ENCODE measurements at places on chromosomes 5 and 9.

DNA sequence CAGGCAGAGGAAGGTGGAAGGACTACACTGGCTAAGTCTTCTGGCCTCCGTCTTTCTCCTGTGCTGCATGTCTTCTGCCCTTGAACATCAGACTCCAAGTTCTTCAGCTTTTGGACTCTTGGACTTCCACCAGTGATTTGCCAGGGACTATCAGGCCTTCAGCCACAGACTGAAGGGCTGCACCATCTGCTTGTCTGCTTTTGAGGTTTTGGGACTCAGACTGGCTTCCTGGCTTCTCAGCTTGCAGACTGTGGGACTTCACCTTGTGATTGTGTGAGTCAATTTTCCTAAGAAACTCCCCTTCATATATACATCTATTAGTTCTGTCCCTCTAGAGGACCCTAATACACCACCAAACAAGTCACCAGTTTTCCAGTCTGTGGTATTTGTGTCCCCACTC is 9.7 kb upstream of the ANKDD1B start:
- no peak for DNase-seq

DNA sequence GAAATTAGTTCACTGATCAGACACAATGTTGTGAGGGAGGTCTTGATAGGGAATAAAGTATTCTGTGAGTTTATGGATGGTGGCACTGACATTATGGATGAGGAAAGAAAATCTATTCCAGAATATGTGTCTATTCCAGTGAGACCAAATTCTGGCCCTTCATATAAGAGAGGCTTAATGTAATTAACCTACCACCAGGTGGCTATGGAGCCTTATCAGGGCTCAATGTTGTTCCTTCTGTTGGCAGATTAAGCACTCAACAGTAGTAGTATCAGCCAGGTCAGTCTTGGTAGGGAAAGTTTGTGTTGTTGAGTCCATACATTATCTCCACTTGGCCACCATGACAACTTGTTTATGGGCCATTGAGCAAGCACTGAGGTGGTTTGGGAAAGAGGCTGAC is 41.7 kb upstream of the BARX1 start:
- DNase-seq = no peak

GRCh38 chr5:53946405-53947100 is 363.8 kb downstream of the ARL15 start:
- DNase-seq = no peak

DNA sequence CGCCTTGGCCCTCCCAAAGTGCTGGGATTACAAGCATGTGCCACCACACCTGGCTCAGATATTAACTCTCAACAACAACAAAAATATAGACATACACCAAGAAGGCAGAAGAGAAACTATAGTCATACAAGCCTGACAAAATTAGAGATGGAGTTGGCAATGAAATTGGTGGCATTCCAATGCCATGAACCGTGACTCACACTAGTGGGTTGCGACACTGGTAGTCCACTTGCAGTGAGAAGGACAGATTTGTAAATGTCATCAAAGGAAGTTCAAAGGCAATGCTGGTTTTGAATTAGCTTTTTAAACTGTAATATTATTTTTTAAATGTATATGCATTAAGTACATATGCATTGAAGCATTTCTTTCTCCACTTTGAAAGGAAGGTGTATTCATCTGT is 8.5 kb upstream of the DNAJC25 start:
- no peak for DNase-seq

DNA sequence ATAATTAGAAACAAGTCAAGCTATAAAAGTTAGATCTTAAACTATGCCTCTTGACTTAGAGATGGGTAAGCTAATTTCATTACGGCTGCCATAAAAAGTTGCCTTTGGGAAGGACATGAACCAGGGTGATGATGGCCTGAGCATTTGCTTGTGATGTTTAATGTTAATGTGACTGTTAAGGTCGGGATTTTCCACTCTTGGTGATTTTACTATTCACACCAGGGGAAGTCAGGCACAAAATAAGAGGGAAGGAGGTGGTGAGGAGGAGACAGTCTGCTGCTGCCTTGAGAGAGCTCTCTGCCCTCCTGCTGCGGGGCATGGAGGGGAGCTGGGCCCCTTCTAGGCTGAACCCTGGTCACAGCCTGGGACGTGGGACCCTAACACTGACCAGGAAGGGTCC is 34.4 kb downstream of the AHRR start:
- no peak for DNase-seq

DNA sequence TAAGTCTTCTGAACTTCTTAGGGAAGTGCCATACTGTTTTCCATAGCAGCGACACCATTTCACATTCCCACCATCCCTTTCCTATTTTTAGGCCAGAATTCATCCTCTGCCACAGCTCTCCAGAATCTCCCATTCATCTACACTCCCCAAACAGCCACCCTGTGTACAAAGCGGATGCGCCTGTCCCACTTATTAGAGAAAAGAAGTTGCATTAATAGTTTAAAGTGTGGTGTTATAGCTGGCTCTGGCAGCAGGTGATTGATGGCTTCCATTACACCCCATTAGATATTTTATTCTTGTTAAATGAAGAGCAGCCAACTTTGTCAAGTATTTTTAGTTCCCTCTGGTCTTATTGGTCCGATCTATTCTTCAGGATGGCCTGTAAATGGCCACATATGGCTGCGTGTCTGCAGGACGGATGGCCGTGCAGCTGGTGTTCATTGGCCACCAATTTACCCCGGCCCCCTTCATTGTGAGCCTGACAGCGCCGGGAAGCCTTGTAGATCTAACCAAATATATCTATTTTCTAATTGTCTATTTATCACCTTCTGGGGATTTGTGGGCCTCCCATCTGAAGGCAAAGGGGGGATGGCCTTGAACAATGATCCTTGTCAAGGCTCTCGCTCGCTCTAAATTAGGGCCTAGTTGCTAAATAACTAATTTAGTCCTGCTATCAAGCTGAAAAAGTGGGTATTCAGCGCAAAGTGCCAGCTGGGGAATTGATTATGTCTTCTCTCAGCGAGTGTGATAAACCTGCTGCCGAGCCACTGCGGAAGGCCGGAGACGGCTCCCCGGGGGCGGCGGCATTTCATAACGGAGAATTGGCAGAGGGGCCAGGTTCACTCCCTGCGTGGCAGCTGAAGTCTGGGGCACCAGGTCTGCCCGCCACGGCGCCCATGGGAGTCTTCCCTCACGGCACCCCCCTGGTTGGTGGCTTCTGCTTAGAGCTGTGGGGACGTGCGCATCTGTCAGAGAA is 141.1 kb downstream of the MELK start:
- no peak for DNase-seq

DNA sequence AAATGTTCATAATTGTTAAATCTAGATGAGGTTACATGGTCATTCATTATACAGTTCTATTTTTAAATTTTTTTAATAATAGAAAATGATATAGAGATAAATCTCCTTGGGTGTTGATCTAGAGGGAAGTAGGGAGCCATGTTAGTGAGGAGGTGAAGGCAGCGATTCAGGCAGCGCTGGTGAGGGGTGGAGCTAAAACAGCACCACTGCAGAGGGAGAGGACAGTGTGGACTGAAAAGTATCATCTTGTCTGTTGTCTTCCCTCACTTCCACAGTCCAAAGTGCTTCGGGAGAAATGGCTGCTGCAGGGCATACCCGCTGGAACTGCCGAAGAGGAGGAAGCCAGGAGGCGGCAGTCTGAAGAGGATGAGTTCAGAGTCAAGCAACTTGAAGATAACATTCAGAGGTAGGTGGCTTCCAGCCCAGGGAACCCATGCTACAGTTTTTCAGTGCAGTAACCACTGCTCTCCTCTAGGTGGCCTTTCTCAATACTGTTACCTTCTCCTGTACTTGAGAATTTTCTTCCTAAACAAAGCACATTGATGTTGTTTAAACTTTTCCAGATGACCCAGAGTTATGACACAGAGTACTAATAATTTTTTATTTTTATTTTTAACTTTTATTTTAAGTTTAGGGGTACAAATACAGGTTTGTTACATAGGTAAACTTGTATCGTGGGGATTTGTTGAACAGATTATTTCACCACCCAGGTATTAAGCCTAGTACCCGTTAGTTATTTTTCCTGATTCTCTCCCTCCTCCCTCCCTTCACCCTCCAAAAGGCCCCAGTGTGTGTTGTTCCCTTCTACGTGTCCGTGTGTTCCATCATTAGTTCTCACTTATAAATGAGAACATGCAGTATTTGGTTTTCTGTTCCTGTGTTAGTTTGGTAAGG is 100.5 kb downstream of the PALM2AKAP2 start:
- no peak for DNase-seq

- no peak for DNase-seq
Measured at GRCh38 chr5:96584712-96585111, 77.5 kb upstream of the CAST start.
